OCI-M1 (cell line): ENCODE measurements at places on chromosomes 12 and 14.
A peak's percentile ranks its signal among the peaks of the same experiment; 100 is the strongest.

GRCh38 chr12:12734561-12735071 lies 17.4 kb downstream of the CDKN1B start:
- peak; percentile 41 for DNase-seq

DNA sequence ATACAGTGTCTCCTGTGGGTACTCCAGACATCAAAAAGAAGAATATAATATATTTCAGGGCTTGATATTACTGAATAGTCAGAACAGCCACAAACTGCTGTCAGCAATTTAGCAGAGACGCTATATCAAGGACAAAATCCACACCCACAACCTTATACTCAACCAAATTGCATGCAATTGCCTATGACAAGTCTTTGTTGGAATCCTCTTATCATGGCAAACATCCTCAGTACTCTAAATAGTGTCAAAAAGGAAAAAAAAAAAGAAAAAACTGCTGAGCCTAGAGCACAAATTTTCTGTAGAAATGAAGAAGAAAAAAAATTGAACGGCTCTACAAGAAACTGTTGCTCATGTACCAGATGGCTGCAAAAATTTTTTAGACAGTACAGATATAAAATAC lies 485.7 kb downstream of the TMTC2 start:
- peak; percentile 70 for DNase-seq

GRCh38 chr12:18146363-18146762 lies 56.4 kb upstream of the RERGL start:
- DNase-seq = peak; percentile 68

DNA sequence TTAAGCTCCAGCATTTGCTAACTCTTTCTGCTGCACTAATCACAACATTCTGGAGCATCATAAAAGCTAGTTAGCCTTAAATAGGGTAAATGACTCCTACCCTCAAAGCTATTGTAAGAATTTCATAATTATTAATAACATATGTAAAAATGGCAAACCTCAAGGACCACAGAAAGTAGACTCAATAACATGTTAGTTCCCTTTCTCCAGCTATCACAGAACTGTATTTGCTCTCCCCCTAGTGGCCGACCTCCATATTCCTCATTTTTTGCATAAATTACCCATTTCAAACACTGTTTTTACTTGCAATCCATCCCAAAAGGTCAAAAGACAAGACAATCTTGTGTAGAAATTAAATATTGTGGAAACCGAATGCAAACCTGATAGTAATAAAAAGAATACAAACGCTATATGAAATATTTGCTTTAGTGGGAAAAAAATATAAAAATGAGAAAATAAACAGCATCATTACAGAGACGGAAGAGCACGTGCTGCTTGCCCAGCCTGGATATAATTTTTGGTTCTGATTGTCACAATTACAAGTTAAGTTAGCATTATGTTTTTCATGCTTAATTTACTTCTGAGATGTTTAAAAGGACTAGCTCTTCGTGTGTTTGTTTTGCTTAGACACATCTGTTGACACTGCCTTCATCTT lies 97.9 kb downstream of the RERGL start:
- DNase-seq = peak; percentile 78

- DNase-seq = no peak
These were observed 23.6 kb downstream of the PACS2 start for GRCh38 chr14:105337966-105338741.

- DNase-seq = no peak
These were observed 130.7 kb downstream of the DIO2 start for GRCh38 chr14:80080601-80081000.

- no peak for DNase-seq
These were observed 5.6 kb upstream of the E2F7 start for GRCh38 chr12:77070800-77071449.

- no peak for DNase-seq
These were observed 124.2 kb downstream of the CACNA1C start for GRCh38 chr12:2177003-2177402.

- DNase-seq = no peak
These were observed 46.4 kb downstream of the ACTN1 start for GRCh38 chr14:68932686-68933085.

GRCh38 chr12:15558915-15559528 lies 230.2 kb downstream of the EPS8 start:
- DNase-seq = no peak

DNA sequence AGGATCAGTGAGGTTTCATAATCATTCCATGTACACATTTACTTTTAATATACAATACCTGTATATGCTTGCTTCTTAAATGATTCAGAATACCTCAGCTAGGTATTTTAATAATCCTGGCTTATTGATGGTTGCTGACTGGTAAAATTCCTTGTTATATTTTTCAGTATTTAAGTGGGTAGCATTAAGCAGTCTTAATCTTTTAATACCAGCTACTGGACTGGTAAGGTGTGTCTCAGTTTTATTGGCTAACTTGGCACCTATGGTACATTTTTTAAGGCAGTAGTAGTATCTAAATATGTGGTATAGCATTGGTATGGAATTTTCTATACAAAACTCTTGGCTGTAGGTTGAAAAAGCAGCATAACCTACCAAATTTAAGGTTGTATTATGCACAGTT lies 96.6 kb downstream of the RAD52 start:
- DNase-seq = no peak

DNA sequence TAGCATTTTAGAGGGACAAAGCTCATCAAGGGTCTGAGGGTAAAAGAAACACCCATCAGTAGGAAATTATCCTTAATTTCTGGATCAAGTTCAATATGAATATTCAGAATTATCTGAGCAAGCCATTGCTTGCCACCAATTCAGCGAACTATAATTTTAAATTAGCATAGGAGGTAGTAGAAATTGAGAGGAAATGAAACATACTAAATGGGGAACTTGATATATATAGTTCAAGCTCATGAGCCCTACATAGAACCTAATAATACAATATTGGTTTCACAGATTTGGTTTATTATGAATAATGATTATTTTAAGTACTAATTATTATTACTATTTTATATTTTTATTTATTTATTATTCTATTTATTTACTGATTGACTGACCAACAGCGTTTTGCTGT lies 42.1 kb upstream of the GXYLT1 start:
- DNase-seq = no peak

DNA sequence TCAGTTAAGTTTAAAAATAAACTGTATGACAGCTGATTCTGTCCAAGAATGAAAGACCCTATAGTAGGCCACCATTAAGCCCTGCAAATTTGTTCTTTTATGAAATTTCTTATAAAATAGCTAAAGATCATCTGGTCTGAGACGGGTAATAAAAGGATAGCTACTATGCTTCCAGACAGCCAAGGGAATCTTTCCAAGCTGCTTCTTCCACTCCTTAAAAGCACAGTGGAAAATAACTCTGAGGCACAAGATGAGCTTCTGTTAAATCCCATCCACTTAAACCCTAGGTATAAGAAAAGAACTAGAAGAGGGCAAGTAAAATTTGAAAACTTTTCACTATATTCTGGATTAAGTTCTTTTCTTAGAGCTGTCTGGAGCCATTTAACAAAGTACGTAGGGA lies 194.3 kb downstream of the CAPZA3 start:
- no peak for DNase-seq

DNA sequence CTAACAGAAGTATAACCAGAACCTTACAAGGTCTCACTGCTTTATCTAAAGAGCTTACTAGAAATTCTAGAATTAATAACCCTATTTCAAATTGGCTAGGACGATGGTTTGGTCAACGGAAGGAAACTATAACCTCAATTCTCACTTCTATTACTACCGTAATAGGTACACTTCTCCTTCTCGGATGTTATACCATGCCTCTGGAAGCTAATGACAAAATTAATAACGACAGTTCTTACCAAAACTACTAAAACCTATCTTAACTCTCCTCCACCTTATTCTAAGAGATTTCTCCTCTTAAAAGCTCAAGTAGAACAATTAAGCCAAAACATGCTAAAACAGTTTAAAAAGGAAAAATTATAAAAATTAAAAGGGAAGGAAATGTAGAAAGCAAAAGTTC lies 23.7 kb upstream of the UBC start:
- no peak for DNase-seq

DNA sequence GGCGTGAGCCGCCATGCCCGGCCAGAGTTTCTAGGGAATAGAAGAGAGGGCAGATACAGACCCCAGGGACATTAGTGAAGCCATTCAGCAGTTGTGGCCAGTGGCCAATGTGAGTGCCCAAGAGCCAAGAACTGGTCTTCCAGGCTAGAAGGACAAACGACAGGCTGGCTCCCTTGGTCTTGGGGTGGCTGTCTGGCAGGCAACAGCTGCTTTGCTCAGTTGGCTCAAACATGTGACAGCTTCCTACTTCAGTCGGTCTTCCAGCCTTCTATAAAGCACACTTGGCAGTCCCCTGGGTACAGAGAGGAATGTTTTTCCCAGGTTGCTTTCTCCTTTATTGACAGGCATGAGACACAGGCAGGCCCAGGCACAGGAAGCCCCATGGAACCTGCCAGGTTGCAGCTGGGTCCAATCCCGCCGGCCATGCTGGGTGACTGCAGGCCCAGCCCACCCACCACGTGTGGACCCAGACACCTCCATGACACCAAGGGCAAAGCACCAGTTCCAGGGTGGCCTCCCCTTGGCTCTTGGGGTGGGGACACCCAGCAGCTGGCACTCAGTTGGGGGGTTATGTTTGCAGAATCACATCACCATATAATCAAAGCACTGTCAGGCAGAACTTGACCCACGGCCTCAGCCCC lies 15.4 kb downstream of the CHGA start:
- no peak for DNase-seq

GRCh38 chr14:93010522-93011140 lies 87.7 kb downstream of the CHGA start:
- DNase-seq = no peak

DNA sequence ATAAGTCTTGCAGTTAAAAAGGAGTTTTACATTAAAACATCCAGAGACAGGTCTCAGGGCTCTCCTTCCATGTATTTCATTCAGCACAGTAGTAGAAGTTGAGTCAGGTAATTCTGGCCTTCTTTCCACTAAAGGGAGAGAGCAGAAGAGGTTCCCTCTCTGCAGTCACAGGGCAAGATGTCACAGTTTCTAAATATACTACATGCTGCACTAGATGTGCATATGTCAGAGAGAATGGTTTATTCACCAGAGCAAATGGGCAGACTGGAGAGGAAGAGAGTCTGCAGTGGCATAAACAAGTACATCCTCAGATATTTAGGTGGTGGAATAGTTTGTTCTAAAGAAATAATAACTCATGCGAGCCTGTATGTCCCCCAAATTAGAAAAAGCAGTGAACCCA lies 132.0 kb downstream of the KICS2 start:
- DNase-seq = no peak

DNA sequence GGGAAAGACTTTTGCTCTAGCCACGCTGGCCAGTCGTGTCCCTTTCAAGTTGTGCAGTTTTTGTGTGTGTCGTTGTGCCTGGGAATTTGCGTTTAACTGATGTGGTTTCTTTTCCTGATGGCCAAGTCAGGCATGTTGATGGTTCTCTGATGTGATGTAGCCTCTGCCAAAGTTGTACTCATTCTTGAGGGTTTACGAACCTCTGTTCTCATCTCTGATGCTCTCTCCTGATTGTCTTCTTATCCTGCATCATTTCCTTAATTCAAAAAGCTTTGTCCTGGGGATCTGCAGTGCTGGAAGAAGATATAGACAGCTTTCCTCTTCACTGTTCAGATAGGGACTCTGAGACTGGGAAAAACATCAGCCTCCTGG lies 25.4 kb downstream of the CD9 start:
- DNase-seq = no peak

DNA sequence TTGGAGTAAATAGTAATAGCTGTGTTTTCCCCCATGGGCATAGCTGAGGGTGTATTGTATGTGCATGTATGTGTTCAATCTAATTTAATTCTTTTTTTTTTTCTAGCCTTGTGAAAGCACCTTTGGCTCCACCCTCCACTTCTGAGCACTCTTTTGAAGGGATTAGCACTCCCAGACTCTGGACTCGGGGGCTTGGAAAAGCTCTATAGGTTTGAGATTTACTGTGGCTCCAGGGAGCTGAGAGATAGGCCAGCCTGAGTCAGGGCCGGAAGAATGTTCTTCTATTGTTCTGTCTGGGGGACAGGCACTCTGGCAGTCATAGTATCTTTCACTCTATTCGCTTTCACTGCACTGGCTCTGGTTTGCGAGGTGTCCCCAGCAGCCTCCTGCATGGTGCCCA lies 540.0 kb upstream of the TBX3 start:
- DNase-seq = no peak

DNA sequence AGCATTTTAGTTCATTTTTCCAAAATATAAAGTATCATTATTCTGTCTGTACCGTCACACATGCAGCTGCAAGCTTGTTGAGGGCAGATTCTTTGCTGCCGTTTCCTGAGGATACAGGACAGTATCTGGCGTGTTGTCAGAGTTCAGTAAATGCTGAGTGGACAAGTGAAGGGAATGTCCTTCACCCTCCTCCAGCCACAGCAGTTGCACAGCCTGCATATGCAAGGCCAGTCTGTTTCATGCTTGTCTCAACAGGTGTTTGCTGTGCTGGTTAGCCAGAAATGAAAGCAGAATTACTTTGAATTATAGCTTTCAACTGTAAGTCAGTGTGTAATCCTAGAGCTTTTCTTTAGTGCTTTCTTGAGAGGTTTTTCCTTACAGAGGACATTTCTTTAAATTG lies 36.5 kb downstream of the TDP1 start:
- no peak for DNase-seq

DNA sequence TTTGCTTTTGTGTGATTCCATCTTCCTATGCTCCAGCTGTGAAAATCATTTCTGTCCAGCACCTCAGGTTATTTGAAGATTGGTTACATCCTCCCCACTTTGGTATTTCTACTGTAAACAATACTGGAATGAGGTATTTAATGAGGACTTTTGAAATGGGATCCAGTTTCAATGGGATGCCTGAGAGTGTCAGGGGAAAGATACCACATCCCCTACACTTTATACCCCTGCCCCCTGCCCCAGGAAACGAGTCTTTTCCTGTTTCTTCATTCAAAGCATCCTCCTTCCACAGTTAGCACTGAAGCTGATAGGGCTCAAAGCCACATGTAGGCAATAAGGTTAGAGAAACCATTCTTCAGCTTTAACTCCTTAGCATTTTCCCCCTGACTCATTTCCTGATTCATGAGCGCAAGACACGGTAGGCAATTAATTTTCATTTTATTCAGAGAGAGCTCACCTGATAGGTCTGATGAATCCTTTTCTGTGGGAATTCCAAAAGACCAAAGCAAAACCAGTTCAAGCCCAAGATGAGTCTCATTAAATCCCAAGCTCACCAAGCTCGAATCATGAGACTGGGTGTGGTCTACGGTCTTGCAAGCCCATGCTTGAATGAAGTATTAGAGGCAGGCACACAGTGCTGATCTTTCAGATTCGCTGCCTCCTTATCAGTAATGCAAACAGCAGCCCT lies 143.6 kb upstream of the CRY1 start:
- DNase-seq = no peak

DNA sequence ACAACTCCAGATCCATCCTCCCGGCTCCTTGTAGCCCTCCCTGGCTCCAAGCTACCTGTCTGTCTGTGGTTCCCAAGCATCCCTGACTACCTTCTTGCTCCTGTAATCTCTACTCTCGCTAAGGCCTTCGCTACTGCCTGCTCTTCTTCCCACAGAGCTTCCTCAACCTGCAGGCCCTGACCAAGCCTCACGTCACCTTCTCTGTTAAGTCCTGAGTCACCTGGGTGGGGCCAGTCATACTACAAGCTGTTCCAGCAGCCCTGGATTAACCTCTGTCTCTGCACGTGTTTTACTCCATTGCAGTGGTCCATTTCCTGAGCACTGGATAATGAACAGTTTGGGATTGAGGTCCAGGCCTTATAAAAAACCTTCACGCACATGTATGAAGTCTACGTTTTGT lies 770.7 kb downstream of the BCL11B start:
- DNase-seq = no peak

GRCh38 chr12:55818140-55818728 lies 393 bp downstream of the ORMDL2 start:
- peak; percentile 89 for DNase-seq

- DNase-seq = peak; percentile 57
These were observed 40.9 kb upstream of the CAPRIN2 start for GRCh38 chr12:30795410-30796312.
